HuH-7 (cell line): ENCODE measurements at places on chromosomes 2 and 18.
A peak's percentile ranks its signal among the peaks of the same experiment; 100 is the strongest.

GRCh38 chr2:18247282-18248110 is 313.0 kb downstream of the RDH14 start:
- no peak for DNase-seq

DNA sequence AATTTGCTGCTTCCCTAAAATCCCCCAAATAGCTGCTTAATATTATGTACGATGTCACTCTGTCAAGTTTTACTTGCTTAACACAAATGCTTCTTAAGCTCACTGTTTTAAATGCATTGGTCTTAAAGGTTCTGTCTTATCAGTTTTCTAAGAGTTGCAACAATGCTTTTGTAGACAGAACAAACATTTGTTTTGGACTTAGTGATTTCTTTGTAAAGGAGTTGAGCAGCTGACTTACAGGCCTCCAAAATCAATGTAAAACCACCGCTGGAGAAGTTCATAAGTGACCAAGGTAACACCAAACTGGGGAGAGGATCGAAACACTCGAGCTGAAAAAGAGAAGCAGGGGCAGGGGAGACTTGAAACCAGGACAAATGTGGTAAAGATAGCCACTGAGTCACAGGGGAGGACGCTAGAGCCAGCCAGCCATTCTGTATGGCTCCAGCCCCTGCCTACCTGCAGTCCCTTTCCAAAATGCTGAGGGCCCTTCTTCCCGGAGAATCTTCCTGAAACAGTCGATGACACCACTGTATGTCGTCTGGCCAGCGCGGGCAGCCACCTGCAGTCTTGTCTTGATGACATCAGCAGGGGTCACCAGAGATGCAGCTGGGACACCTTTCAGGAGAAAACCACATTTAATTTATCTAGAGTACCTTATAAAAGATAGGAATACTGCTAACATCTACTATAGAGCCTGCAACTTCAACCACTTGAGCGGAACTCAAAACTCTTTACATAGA is 100.2 kb downstream of the DYNC1I2 start:
- no peak for DNase-seq

- peak; percentile 17 for DNase-seq
Observed at GRCh38 chr2:118854507-118855345, 7.3 kb upstream of the EN1 start.

- no peak for DNase-seq
Observed at GRCh38 chr2:190443778-190444481, 35.8 kb downstream of the MFSD6 start.

DNA sequence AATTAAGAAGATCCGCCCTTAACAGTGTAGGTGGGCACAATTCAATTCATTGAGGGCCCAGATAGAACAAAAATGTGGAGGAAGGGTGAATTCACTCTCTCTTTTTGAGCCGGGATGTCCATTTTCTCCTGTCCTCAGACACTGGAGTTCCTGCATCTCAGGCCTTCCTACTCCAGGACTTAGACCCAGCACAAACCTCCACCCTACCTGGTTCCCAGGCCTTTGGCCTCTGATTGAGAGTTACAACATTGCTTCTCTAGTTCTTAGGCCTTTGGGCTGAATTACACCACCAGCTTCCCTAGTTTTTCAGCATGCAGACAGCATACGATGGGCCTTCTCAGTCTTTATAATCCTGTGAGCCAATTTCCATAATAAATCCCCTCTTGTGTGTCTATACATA is 87.8 kb upstream of the TMEM17 start:
- DNase-seq, result no peak

GRCh38 chr2:62215306-62216064 is 19.6 kb downstream of the B3GNT2 start:
- DNase-seq, result no peak

DNA sequence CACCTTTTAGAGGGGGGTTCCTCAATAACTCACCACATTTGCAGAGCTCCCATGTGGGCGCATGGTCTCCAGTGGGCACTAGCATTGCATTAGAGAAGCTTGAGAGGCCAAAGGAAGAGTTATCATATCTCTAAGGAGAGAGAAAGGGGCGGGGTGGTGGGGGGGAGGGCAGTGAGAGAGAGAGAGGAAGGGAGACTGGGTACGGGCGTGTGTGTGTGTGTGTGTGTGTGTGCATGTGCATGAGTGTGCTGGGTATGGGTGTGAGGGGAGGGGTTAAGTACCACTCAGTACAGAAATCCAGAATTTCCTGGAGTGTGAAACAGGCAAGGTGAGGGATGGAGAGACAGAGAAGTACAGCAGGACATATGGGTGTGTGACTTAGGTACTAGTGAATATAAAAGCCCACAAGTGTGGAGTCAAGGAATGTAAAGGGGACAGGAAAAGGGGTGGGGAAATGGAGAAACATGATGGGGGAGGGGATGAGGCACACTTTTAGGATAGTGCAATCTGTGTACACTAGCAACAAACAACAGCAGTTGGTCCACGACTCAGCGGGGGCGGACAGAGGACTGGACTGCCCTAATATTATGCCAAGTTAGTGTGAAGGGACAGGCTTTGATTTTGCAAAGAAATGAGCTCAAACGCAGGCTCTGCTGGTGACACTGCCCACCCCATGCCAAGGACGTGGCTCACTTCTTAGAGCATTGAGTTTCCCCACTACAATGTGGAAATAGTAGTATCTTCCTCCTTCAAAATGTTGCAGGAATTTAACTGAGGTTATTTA is 91.3 kb downstream of the SPRED2 start:
- no peak for DNase-seq

- DNase-seq, result no peak
Observed at GRCh38 chr2:223759569-223760430, 77.6 kb downstream of the AP1S3 start.

GRCh38 chr18:74512321-74513053 is 16.3 kb downstream of the CNDP2 start:
- DNase-seq, result no peak

GRCh38 chr2:230878599-230879188 is 14.0 kb downstream of the ITM2C start:
- no peak for DNase-seq

DNA sequence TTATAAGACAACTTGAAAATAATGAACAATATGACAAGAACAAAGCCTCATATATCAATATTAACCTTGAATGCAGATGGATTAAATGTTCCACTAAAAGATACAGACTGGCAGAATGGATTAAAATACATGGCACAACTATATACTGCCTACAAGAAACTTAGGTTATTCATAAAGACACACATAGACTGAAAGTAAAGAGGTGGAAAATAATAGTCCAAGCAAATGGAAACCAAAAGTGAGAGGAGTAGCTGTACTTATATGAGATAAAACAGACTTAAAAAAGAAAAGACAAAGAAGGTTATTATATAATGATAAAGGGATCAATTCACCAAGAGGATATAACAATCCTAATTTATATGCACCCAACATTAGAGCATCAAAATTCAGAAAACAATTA is 18.2 kb downstream of the LMAN1 start:
- DNase-seq, result no peak

DNA sequence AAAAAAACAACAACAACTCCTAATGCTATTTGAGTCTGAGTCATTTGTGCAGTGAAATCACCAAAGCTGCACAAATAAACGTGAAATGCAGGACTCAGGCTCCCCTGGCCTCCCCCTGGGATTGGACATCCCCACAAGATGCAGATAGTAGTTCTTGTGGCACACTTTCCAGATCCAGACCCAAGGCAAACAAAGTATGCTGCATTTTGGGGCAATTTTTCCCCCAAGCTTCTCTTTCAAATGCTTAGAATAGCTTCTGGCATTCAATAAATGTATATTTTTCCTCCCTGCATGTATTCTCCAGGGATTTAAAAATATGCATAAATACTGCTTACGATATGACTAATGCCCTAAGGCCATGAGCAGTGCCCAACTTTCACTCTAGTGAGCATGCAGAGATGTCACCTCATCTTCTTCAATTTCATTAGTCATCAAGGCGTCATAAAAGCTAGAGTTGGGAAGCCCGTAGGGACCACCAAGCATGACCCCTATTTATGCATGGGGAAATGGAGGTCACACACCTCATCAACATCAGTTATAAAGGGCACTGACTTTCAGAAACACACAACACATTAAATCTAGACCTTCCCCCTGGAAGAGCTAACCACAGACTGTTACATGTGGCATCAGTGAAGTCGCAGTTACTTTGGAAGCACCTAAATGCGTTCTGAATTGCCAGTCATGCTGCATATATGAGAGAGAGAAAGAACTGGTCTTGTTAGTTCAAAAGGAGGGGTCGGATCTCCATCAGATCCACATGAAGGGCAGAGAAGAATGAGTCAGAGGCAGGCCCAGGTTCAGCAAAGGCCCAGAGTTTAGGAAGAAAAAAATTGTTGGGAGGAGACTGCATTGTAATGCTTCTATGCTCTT is 374.1 kb downstream of the LPIN1 start:
- no peak for DNase-seq

- no peak for DNase-seq
Observed at GRCh38 chr2:148943097-148943496, 68.1 kb downstream of the KIF5C start.

DNA sequence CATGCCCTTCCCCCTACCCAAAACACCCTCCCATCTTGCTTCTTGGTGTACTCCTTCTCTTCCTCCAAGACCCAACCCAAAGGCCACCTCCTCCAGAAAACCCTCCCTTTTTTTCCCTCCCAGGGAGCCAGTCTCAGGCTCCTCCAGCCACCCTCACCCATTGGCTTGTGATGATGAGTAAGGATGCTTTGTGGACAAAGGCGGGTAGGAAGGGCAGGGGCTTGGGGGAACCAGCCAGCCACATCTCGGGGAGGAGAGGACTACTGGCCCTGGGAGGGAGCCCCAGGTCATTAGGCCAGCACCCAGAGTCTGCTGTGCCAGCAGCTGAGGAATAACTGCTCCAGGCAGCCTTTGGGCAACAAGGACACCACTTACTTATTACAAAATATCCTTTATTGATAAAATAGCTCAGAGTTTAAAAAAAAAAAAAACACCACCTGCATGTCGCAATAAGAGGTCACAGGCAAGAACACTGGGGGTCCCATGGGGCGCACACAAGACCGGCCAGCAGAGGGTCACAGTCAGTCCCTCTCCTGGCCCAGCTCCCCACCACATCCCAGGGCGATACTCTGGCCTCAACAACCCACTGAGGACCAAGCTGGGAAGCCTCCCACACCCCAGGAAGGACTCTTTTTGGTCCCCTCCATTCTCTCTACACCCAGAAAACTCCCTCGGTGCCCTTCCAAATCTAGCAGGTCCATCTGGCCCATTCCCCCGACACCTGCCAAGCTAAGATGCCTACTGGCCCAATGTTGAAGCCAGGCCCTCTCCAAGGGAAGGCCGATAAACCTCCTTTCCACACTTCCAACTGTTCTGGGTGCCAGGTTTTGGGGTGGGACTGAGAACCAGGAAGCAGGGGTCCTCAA is 3.6 kb downstream of the ADRA2B start:
- no peak for DNase-seq

GRCh38 chr2:241613017-241613780 is 23.8 kb downstream of the THAP4 start:
- DNase-seq, result no peak

DNA sequence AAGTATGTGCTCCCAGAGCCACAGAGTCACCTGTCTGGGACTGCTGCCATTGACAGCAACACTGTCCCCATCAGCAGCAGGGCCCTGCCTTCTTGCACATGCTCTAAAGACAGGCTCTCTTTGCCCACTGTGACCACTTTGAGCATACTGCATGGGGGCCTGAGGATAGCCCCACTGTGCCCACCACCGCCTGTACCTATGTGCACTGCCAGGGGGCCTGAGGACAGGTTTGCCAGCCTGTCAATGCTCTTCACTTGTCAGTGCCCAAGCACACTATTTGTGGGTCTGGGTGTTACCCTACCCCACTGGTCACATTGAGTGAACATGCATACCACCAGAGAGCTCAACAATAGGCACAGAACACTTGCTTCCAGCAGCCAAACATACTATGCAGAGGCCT is 1137.0 kb upstream of the FANCL start:
- no peak for DNase-seq

DNA sequence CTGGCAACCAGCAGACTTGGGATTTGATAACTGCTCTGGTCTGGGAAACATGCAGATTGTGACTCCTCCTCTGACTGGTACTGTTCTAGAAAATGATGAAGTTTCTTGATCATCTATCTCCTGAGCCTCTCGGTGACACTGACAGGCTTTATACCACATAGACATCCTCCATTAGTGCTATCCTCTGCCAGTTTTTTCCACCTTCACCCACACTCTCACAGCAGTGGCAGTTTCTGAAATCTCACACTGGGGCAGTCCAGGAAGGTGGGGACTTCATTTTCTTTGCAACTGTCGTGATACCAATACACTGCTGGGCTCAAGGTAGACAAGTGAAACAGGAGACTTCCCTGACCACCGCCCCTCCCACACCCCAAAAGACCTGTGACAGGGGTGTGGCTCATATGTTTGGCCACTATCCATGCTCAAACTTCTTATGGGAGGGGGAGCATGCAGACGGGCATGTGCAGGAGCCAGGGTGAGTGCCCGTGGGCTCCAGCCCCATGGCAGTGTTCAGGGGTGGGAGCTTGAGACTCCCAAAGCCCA is 66.3 kb upstream of the RMDN2 start:
- DNase-seq, result no peak

- no peak for DNase-seq
Observed at GRCh38 chr2:165114346-165114939, 89.4 kb downstream of the SCN3A start.

- no peak for DNase-seq
Observed at GRCh38 chr18:46676182-46676835, 19.3 kb upstream of the LOXHD1 start.

- DNase-seq, result no peak
Observed at GRCh38 chr2:47607005-47607679, 175.8 kb upstream of the MSH6 start.

GRCh38 chr2:99032786-99033185 is 96.8 kb upstream of the CRACDL start:
- DNase-seq, result no peak

- DNase-seq, result no peak
Observed at GRCh38 chr2:188306271-188306670, 14.6 kb downstream of the GULP1 start.

DNA sequence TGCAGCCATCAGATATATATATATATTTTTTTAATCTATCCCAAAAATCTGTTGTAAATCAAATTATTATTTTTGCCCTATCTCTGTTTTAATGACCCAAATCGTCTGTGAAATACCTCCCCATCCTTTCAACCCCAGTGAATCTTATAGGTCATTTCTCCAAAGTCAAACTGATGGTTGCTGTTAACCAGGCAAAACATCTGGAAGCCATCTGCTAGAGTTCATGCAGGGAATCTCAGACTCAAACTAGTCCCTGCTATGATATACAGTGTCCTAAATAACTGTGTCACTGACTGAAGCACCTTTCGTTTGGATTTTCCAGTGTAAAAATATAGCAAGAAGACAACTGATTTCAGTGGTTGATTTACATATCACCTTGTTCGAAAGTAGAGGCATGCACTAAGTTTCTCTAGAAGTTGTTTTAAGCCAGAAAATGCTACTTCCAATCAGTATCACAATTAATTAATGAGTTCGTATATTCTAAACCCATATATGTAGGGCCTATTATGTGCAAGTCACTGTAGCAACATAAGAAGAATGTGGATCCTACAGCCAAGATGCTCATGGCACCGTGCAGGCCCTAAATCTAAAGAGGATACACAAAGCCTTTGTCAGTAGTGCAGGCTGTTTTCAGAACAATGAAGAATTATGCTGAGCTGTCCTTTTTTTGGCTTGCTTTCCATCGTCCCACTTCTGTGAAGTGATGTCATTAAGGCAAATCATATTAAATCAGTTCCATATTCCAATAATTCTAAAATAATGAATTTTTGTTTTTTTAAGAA is 566.0 kb downstream of the STK39 start:
- DNase-seq, result no peak
